ENCODE measurements at places on chromosomes 5 and 9.

GRCh38 chr5:87751824-87752223, 339.1 kb upstream of the CCNH start:
- DNase-seq = no peak

DNA sequence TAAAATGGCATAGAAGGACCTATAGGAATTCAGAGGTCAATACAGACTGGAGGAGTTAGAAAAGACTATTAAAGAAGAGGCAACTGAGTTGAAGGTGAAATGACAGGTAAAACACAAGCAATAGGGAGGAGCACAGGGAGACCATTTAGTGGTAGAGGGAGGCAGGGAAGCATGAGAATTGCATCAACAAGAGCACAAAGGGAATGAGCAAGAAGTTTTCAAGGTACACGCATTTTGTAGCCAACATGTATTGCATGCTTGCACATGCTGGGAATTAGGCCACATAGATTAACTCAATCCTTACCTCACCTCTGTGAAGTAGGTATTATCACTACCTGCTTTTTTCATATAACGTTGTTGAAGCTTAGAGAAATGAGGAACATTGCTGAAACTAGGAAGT, 42.3 kb downstream of the PLPP1 start:
- no peak for DNase-seq

DNA sequence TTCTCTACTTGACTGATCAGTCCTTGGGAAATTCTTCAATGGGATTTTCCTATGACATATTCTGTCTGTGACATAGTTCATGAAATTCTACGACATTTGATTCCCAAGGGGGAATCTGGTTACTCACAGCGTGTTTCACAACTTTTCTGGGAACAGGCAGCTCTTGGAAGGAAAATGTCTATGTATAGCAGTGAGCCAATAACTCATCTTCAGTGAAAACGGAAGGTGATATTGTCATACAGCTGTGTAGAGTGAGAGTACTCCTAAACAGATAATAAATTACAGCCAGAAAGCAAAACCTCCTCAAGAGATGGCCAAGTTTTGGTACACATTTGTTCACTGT, 91.4 kb downstream of the C9orf152 start:
- no peak for DNase-seq

DNA sequence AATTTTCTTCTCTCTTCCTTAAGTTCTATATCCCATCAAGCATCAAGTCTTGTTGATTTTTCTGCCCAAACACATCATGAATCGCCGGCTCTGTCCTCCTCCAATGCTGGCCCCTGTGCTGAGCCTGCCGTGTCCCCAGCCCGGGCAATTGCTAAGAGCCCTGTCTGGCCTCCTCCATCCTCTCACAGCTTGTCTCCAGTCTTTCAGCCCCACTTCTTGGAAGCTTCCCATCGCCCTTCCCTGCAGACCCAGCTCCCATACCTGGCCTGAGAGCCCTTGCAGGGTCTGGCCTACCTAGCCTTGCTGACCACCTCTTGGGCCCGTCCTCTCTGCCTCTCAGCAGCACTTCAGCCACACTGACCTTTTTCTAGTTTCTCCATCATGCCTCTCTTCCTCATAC, 61.9 kb downstream of the COL15A1 start:
- DNase-seq = no peak

- no peak for DNase-seq
Observed at GRCh38 chr9:127974769-127975261, 6.0 kb downstream of the EEIG1 start.

GRCh38 chr9:127183814-127184582, 61.6 kb upstream of the ANGPTL2 start:
- DNase-seq = no peak

- no peak for DNase-seq
Observed at GRCh38 chr5:43314724-43315123, 1.5 kb upstream of the HMGCS1 start.

GRCh38 chr5:61918611-61919010, 387.4 kb upstream of the KIF2A start:
- no peak for DNase-seq

DNA sequence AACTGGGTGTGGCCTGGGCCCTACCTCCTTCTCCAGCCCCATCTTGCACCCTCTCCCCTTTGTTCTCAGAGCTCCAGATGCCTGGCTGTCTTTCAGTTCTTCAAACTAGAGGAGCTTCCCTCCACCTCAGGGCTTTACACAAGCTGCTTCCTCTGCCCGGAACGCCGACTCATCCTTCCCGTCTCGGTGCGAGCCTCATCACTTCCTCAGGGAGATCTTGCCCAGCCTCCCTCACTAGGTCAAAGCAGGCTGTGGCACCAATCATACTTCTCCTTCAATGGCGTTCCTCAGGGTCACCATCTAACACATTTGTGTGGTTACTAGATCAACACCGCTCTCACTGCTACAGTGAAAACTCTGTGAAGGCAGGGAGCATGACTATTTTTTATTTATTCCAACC, 56.2 kb upstream of the ZSWIM6 start:
- DNase-seq = no peak

DNA sequence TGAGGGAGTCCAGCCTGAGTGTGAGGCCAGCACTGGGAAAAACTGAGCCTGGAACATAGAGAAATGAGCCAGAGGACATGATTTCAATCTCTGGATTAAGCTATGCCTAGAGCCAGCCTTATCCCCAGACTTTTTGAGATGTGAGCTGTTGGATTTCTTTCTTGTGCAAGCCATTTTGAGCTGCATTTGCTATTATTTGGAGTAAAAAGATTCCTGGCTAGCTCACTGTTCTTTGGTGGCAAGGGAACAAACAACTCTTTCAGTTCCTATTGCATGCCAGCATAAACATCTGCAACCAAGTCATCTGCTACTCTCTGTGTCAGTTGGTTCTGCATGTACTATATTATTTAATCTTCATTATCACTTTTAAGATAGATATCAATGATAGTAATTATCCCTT, 70.1 kb upstream of the MAN2A1 start:
- DNase-seq = no peak

- no peak for DNase-seq
Observed at GRCh38 chr5:177982072-177982727, 13.8 kb downstream of the PROP1 start.

- DNase-seq = no peak
Observed at GRCh38 chr9:135555203-135555602, 6.4 kb upstream of the PAEP start.

- DNase-seq = no peak
Observed at GRCh38 chr5:90285581-90285980, 124.0 kb downstream of the CETN3 start.

GRCh38 chr5:164742025-164742424, 1236.6 kb downstream of the MAT2B start:
- DNase-seq = no peak

DNA sequence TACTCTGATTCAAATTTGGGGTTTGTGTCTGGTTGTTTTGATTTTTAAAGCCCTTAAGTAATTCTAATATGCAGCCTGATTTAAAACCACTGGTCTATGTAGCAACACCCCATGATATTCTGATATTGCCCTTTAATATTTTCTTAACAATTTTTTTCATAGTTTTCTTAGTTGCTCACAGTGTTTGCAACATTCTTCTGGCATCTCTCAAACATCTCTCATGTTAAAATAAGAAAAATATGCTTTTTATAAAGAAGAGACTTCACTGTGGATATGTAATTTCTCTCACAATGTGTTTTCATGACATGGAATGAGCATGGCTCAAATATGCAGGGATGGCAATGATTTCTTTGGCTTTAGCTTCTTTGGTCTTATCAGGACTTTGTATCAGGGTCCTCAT, 183.7 kb downstream of the TAF11L14 start:
- DNase-seq = no peak

DNA sequence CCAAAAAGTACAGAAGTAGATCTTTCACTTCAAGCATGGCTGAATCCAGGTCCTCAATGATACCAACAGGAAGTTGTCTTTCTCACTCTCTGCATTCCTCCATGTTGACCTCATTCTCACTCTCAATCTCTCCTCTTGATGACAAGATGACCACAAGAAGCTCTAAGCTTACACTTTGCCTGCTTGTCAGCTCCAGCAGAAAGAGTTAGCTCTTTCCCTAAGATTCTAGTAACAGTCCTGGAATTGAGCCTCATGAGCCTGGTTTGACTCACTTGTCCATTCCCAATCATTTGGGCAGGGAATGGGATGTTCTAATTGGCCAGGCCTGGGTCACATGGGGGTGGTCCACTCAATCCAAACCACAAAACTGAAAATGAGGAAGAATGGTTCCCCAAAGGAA, 3.3 kb upstream of the CLTA start:
- no peak for DNase-seq

DNA sequence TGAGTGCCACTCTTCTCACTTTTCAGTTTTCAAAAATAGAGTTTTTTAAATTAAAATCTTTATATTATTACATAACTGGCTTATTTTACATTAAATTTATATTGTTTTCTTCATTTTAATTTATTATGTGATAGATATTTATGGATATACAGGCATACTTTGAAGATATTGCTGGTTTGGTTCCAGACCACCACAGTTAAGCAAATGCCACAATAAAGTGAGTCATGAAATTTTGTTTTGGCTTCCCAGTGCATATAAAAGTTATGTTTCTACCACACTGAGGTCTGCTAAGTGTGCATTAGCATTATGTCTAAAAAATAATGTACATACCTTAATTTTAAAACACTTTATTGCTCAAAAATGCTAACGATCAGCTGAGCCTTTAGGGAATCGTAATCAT, 47.4 kb downstream of the NDUFS4 start:
- no peak for DNase-seq

DNA sequence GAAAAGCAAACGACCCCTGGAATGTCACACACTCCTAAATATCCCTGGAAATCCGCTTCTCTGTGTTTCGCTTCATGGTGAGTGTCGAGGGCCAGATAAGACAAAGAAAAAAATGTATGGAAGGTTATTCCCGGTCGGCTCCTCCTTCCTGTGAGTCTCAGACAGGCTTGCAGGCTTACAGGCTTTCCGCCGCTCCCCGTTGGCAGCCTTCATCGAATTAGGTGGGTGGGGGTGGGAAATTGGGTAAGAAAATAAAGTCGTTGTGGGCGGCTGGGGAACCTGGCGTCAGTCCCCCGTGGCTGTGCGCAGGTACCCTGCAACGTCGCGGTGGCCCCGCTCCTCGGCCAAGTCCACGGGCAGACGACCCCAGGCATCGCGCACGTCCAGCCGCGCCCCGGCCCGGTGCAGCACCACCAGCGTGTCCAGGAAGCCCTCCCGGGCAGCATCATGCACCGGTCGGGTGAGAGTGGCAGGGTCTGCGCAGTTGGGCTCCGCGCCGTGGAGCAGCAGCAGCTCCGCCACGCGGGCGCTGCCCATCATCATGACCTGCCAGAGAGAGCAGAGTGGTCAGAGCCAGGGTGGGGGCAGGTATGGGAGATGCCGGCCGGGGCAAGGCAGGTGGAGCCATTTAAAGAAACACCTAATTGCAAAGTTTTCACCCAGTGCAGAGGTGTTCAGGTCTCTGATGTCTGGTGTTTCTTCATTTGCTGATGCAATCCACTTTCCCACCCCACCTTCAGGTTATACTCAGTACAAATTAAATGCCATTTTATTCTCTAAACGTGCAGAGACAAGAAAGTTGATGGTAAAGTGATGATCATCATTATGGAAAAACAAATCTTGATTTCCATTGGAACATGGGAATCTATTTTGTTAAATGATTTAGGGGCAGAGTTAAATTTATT, 3.2 kb downstream of the CDKN2B start:
- DNase-seq = no peak

- DNase-seq = no peak
Observed at GRCh38 chr5:172109749-172110148, 78.3 kb downstream of the STK10 start.
